ENCODE measurements at places on chromosomes 2 and 18.

- no peak for DNase-seq
These were observed 49.3 kb upstream of the ANKRD44 start for GRCh38 chr2:197359859-197360258.

GRCh38 chr18:21084511-21085078, 27.0 kb downstream of the ROCK1 start:
- DNase-seq, result no peak

DNA sequence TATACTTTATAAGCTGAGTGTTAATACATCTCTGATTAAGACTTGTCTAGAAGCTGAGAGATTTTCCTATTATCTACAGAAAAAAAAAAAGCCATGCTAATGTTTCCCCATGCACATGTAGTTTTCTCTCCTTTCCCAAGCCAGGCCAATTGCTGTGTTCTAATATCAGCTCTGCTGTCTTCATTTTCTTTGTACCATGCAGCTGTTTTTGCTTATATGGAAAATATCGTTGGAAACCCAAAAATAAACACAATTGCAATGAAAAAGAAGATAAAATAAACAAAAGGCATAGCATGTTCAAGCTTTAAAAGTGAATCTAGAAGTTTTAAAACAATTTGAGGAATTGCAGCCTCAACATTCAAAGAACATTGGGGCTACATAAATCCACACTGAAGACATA, 817.4 kb upstream of the ACVR2A start:
- DNase-seq, result no peak

DNA sequence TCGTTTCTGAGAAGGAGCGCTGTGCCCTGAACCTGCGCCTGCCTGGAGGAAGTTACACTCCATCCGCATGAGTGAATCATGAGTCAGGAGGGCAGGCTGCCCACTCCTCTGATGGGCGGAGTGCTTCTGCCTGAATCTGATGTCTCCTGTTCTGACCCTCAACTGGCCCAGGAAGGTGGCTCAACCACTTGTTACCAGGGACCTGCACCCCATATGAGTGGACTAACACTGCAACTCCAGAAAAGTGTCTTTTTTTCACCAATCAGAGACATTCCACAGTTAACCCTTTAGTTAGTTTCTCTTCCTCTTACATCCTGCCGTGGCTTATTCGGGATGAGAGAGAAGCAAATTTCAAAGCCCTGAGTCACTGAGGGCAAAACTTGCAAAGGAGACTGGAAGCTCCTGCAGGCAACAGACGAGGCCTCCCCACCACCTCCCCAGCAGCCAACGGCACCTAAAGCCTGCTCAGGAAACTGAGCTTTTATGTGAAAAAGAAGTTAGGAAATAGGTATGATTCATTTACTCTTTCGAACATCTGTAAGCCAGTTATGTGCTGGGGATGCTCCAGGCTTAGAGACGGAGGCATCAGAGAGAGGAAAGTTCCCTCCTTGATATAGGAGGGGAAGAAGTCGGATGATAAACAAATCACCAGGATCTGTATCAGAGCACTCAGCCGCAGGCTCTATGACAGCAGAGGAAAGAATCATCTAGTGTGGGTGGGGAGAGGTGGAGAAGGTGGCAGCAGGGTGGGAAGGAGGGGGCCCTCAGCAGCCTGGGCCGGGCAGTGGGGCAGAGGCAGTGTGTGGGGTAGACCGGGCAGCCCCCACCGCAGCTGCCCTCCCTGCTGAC, 30.9 kb downstream of the MBP start:
- no peak for DNase-seq

DNA sequence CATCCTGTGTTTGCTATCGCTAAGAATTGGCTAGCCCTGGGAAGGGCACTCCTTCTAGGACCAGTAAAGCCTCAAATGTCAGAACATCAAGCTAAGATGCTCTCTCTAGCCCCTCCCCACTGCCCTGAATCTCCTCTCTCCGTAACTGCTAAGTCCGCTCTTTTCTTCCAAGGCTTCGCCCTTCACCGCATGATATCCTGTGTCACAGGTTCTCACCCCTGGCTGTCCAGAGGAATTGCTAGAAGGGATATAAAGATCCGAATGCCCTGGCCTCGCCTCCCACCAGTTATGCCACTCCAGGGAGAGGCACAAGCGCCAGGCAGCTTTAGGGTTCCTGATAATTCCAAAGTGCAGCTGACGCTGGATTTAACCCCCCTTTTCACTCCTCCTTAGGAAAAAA, 17.1 kb upstream of the GPR45 start:
- no peak for DNase-seq

DNA sequence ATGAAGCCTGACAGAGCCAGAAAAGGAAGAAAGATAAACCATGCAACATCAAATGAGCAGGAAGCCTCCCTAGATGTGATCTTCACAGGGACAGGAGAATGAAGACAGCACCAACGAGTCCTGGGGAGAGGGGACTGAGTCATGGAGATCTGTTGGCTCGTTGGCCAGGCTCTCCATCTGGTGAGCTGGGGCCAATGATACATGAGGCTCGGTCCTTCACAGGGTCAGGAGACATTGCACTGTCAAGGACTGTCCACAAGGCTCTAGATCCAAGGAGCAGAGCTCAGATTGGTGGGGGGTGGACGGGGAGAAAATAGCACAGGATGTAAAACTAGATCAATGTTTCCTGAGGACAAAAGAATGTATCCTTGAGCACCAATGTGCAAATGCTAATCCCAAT, 735 bp downstream of the CD207 start:
- no peak for DNase-seq

DNA sequence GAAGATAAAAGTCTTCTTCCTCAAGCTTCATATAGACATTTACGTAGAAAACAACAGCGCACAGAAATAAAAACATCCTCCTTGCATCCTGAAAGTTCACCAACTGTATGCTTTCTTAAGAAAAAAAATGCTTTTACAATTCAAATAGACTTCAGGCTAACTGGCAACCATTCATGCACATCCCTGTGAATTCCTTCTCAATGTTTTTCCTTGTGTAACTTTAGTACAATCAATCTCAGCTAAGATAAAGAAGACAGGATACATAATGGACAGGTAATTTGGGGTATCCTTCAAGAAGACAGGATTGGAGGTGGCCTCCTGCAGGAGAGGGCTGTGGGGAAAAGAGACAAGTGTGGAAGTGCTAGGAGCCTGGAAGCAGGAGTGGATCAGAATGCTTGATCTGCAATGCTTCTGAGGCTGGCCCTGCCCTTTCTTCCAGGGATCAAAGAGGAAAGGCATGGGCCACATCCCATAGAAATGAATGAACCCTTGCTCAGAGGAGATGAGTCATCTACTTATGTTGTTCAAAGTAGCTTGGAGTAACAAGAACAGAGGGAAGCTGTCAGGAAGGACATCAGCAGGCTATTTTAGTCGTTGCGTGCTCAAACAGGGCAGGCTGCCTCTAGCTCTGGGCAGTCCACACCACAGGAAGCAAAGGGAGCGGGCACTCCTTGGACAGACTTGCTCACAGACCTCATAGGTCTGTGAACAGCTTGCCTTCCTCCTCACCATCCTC, 126.6 kb downstream of the TMEM131 start:
- no peak for DNase-seq

GRCh38 chr2:126792993-126793392, 105.7 kb upstream of the TEX51 start:
- peak; percentile 42 for DNase-seq

- DNase-seq, result peak; percentile 17
These were observed 39.1 kb downstream of the OSBPL6 start for GRCh38 chr2:178233428-178233827.

- no peak for DNase-seq
These were observed 73.1 kb downstream of the RDH14 start for GRCh38 chr2:18487106-18487913.

DNA sequence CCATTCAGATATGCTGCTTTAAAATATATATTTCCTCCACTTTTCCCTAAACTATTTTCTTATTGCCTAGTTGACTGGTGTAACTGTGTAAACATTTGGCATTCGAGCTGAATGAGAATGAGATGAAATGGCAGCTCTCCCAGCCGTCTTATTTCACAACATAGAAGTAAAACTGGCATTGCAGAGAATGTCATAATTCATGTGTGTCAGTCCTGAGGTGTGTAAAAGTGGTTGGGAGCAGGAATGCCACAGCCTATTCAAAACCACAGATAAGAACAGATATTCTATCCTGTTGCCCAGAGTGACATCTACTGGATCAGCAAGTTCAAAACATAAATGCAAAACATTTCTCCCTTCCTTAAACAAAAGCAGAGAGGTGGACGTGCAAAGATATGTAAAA, 565.5 kb upstream of the CHAC2 start:
- no peak for DNase-seq

DNA sequence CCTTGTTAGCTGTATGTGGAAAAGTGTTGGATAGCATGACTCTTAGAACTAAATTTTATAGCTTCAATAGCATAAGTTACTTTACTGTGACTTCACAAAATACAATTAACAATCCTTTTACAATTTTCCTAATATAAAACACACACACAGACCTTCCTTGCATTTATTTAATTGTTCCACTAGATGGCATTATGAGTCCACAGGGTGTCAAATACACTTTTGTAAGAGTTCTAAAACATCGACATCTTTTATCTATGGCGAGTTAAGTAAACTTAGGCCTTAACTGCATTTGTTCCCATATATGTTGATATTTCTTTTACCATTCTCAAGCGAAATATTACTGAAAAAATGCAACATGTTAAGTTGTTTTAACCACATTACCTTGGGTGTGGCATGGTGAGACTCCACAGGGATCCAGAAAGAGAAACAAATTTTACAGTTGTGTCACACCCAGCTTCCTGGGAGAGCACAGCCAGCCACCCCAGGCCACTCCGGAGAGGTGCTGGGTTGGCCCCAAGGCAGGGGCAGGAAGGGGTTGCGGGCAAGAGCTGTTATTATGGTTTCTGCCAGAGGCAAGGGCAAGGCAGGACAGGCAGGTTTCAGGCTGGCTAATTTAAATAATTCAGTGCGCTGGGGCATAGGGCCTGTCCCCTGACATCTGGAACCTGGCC, 312.4 kb upstream of the MC4R start:
- DNase-seq, result peak; percentile 27

DNA sequence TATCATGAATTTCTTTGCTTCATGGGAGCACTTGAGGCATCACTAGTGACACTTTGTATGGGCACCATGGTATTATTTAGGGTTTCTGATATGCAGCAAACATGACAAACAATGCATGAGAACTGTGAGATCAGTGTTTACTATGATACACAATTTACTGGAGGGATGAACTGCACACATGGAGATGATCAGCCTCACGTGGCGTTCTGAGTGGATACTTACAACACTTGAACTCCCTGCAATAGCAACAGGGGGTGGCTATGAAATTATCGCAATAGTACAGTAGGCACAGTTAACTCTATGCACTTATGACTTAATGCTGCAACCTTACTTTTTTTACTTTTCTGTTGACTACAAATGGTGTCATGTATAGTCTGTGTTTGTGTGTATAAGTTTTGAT, 18.5 kb upstream of the UGT1A8 start:
- no peak for DNase-seq

DNA sequence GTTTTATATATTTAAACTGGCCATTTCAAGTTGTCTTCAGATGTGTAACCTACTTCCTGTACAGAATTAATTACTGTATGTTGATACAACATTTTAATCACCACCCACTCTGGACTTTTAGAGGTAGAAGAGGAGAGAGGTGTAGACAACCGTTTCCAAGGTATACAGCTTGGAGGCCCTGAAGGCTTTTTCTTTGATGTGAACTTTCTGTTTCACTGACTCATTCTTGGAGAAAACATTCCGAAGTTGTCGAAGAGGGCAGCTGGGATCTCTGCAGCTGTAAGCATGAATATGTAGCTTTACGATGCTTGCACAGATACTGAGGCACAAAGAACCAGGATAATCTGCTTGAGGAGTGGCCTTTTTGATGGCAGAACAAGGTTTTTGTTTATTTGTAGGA, 137.0 kb downstream of the NCKAP5 start:
- no peak for DNase-seq

- DNase-seq, result no peak
These were observed 159.3 kb downstream of the SCG2 start for GRCh38 chr2:223442847-223443246.

GRCh38 chr18:62338446-62339105, 13.5 kb downstream of the TNFRSF11A start:
- no peak for DNase-seq

DNA sequence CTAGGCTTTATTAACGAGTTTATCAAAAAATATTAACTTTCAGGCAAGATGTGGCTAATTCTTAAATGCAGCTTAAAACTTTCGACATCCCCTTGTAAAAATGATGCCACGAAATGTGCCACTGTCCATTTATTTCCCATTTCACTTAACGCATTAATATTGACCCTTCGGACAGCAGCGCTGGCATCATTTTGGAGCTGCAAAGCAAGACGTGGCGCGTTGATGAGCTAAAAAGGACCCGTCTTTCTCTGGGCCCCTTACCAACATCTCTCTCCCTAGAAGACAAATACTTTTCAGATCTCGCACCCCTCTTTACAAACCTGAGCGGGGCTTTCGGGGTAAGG, 367.9 kb downstream of the MTX2 start:
- no peak for DNase-seq

DNA sequence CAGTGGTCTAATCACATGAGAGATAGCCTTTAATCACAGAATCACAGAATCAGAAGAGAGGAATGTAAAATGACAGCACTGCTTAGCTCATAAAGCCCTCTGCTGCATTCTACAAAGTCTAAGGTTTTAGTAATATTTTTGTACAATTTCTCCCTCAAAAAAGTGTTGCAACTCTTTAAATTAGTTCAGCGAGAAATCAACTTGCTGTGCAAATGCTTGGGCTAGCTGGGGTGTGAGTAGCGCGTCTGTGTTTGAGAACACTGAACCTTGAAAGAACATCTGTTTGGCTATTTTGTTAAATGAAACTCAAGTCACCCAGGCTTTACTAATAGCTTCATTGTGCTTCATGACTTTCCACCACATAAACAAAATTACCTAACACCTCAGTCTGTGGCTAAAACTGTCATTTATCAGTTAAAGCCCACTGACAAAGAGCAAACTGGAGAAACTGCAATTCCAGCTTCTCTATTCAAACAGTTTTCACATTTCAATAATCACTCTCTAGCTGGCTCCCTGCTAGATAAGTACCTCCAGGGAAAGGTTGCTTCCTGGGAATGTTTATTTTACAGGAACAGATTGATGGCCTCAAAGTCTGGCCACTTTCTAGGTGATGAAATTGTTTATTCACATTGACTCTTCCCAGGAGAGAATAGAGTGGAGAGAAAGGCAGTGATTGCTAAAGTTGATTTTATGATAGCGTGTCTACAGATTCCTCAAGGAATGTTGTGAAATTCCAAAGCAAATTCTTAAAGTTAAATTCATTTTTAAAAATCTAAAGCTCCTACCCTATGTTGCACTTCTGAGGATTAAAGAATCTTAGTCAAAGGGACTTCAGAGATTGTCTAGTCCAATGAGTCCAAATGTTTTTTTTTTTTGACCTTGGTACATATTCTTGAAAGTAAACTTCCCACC, 36.0 kb upstream of the STAT1 start:
- peak; percentile 42 for DNase-seq

DNA sequence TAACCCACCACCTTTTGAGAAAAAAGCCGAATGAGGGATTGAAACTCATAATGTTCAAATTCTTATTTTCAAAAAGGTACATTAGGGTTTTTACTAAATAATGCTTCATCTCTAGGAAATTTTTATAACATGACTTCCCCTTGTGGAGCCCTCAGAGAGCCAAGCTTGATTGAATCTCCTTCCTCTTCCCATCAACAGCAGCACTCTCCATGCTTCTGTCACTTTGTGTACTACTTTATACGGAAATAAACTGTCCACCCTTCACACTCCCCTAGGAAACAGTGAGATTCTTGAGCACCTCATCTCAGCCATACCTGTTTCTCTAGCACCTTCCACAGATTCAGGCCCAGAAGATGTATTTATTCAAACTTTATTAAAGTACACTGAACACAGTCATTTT, 51.8 kb downstream of the TFPI start:
- DNase-seq, result no peak

- no peak for DNase-seq
These were observed 169.1 kb upstream of the KLF7 start for GRCh38 chr2:207334624-207335371.
